ENCODE measurements at places on chromosomes 12 and 14.

DNA sequence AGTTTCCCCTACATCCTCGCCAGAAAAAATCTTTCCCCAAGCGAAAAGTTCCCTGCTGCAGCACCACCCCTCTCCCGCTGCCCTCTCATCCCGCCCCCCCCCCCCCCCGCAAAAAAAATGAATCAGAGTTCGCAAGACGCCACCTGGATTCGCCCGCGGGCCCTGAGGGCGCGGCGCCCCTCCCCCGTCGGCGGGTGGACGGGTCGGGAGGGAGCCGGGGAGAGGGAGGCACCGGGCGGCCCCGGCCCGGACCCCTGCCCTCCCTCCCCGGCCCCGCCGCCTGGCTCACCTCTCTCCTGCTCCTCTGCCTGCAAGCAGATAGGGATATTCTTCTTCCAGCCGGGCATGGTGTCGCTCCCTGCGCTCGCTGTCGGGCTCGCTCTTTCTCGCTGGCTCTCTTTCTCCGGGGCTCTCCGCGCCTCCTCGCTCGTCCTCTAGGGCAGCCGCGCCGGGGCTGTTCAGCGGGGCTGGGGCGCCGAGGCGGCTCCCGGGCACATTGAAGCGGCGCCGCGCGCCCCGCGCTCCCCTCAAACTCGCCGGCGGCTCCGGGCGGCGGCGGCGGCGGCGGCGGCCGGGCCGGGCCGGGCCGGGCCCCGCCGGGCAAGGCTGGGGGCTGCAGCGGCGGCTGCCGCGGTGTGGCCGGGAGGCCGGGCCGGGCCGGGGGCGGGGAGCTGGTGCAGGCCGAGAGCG is 200.3 kb upstream of the CAND1 start:
- DNase-seq: no peak

DNA sequence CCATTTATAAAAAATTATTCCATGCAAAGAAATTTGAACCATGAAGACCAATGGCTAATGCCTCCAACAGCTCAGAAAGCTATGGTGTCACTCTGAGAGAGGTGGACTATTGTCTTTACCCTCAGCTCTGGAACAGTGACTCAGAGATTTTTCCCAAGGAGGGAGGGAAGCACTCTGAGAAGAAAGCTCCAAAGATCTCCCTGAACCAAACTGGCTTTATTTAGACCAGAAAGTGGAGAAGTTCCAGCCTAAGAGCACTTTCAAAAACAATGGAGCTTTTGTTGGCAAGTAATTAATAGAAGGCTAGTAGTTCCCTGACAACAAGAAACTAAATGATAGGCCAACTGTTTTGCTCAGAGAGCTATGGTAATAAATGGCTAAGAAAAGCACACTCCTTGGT is 599.9 kb upstream of the MDGA2 start:
- no peak for DNase-seq

- DNase-seq: peak; percentile 46
Observed at GRCh38 chr12:28191051-28192048, 1.1 kb downstream of the CCDC91 start.

GRCh38 chr12:3398196-3398789 is 92.7 kb upstream of the PRMT8 start:
- DNase-seq: no peak

DNA sequence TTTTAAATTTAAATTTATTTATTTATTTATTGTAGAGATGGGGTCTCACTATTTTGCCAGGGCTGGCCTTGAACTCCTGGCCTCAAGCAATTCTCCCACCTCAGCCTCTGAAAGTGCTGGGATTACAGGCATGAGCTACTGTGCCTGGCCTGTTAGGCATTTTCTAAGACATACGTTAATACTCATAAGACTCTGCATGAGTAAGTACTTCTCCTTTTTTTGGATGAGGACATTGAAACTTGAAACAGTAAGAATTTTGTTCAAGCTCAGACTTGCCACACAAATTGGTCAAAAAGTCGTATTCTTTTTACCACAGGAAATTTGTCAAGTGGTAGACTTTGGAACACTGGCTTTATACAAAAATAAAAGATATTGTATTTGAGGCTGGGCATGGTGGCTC is 187.4 kb upstream of the RASSF8 start:
- DNase-seq: no peak

DNA sequence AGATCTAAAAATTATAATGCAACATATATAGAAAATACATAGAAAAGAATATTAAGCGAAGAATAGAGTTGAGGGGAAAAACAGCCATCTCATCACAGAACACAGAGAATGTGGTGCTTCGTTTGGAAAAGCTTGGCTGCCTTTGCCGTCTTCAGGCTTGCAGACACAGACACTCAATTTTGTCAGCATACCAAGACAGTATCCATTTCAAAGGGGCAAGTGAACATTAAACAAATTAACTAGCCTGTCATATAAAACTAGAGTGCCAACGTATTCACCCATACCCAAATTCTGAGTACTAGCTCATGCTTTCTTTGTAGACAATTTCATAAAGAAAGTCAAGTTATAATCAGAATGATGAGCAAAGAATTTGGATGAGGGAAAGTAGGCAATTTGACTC is 40.5 kb downstream of the DMAC2L start:
- DNase-seq: no peak

DNA sequence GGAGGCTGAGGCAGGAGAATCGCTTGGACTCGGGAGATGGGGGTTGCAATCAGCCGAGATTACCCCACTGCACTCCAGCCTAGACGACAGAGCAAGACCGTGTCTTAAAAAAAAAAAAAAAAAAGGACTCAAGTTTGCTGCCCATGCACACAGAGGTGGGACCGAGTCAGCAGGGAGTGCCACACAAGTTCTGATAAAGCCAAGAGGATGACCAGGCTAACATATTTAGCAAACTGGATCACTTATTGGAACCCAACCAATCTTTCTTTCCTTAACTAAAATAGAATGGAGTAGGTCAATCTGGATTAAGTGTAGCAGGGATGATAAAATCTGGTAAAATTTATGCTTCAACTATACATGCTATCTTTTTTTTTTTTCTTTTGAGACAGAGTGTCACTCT is 190.4 kb upstream of the FOXN3 start:
- DNase-seq: no peak

- no peak for DNase-seq
Observed at GRCh38 chr14:89422952-89423345, 5.9 kb upstream of the FOXN3 start.

- DNase-seq: peak; percentile 63
Observed at GRCh38 chr12:66539431-66539830, 139.4 kb downstream of the GRIP1 start.

GRCh38 chr12:51806896-51807295 is 41.6 kb downstream of the FIGNL2 start:
- DNase-seq: no peak

GRCh38 chr12:25436206-25437030 is 116.7 kb downstream of the LMNTD1 start:
- peak; percentile 44 for DNase-seq

GRCh38 chr12:3992945-3993344 is 119.7 kb upstream of the PARP11 start:
- DNase-seq: no peak

- DNase-seq: no peak
Observed at GRCh38 chr12:105671720-105672119, 341.2 kb downstream of the C12orf75 start.

GRCh38 chr12:104467346-104467837 is 10.6 kb downstream of the CHST11 start:
- DNase-seq: no peak

- peak; percentile 2 for DNase-seq
Observed at GRCh38 chr12:133058203-133059113, 21.1 kb downstream of the ZNF84 start.

GRCh38 chr12:91836696-91837095 is 308.9 kb downstream of the BTG1 start:
- no peak for DNase-seq

DNA sequence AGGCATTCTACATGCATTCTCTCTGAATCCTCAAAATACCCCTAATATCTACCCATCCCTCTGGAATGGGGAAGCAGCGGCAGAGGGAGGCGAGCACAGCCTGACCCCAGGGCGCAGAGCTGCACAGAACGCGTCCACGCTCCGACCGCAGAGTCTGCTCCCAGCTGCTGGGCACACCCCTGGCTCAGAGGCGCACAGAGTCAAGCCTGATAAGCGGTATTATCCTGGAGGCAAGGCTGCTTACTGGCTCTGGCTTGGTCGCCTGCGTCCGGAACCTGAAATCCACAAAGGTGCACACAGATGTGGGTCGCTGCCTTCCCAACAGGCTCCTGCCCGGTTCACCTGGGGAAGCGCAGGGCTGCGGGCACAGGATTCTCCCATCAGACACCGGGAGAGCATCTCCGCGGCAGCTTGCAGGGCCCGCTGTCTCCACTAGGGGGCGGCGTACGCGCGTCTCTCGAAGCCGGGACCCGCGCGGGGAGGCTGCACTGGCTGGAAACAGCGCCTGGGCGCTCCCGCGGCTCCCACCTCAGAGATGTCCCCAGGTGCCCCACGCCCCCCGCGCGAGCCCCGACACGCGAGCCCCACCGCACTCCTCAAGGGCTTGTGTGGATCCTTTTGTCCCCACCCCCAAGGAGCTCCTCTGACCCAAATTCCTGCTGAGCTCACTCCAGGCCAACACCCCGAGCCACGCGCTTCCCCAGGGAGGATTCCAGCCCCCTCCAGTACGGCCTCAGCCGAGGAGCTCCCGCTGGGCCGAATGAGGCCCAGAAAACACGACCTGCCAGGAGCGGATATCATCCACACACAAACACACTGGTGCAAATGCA is 120.1 kb upstream of the FZD10 start:
- no peak for DNase-seq

DNA sequence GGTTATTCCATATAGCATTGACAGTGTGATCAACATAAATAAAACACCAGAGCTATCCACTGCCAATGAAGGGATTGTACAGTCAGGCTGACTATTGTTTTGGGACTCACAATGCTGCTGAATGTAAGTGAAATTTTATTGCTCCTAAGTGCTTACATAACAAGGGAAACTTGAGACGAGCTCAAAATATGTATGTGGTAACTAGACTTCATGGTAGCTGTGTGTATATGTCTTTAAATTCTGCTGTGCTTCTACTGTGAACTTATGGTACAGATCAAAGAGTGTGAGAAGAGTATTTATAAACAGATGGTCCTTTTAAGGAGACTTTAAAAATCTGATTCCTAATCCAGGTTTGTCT is 6.9 kb downstream of the FLRT2 start:
- no peak for DNase-seq

DNA sequence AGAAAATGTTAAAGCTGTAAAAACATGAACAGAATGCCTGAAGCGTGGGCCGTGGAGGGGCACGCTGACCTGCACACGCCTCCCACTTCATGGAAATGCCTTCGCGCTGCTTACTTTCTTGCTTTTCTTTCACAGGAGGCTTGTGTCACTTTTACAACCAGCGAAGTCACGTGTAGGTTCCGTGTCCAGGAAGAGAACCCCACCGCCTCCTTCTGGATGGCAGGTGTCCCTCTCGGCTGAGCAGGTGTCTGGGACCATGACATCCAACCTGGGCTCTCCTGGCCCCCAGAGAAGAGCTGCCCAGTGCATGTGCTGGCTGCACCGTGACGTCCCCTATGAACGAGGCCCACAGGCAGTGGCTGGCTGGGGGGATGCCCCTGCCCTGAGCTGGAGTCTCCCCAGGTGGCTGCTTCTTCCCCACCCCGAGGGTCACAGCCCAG is 345.0 kb upstream of the SFSWAP start:
- no peak for DNase-seq

GRCh38 chr14:102949062-102949800 is 26.8 kb downstream of the AMN start:
- DNase-seq: no peak

- DNase-seq: no peak
Observed at GRCh38 chr12:3728686-3729085, 24.2 kb downstream of the CRACR2A start.

GRCh38 chr14:57729208-57730187 is 136.4 kb downstream of the SLC35F4 start:
- DNase-seq: no peak

GRCh38 chr12:102480406-102480805 is at the start of gene IGF1:
IGF1 (minus strand) TSS chr12:102480563; CDS start chr12:102480381, 182 bp downstream.
- DNase-seq: no peak

- no peak for DNase-seq
Observed at GRCh38 chr12:95322326-95322725, 104.7 kb downstream of the VEZT start.

DNA sequence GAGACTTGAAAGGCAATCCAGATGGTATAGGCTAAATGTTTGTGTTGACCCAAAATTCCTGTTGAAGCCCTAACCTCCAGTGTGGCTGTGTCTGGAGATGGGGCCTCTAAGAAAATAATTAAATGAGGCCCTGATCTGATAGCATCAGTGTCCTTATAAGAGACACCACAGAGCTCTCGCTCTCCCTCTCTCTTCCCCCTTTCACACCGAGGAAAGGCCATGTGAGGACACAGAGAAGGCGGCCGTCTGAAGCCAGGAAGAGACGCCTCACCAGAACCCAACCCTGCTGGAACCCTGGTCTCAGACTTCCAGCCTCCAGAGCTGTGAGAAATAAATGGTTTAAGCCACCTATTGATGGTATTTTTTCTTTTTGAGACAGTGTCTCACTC is 87.5 kb downstream of the SCARB1 start:
- DNase-seq: no peak
